ENCODE measurements at places on chromosomes 6 and 20.

DNA sequence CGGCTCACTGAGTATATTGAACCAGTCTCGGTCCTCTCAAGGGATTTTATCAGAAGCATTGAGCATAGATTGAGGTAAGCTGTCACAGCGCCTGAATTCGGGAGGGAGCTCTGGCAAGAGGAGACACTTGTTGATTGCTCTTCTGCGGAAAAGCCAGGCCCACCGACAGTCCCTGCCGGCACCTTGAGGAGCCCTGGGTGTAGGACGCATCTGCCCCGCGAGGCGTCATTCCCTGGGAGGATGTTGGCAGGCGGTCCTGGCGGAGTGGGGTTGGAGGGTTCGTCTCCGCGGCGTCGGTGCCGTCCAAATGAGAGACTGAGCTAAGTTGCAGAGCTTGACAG is 843 bp downstream of the FBXO9 start:
- peak; percentile 22 for DNase-seq

DNA sequence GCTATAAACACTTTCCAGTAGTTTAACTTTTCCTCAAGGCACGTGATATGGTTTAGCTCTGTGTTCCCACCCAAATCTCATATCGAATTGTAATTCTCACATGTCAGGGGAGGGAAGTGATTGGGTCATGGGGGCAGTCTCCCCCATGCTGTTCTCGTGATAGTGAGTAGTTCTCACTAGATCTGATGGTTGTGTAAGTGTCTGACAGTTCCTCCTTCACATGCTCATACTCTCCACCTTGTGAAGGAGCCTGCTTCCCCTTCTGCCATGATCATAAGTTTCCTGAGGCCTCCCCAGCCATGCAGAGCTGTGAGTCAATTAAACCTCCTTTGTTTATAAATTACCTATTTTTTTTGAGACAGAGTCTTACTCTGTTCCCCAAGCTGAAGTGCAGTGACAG is 127.9 kb downstream of the DTNBP1 start:
- DNase-seq: no peak

DNA sequence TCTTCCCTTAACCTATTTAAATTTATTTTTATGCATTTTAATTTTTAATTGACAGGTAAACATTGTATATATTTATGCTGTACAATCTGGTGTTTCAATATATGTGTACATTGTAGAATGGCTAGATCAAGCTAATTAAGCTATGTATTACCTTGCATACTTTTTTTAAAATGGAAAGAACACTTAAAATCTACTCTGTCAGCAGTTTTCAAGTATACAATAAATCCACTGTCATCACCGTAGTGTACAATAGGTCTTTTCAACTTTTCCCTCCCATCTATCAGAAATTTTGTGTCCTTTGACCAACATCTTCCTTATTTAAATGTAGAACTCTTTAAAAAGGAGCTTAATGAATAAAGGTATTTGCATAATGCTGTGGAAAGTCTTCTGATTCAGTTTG is 27.6 kb downstream of the RPS12 start:
- DNase-seq: no peak

DNA sequence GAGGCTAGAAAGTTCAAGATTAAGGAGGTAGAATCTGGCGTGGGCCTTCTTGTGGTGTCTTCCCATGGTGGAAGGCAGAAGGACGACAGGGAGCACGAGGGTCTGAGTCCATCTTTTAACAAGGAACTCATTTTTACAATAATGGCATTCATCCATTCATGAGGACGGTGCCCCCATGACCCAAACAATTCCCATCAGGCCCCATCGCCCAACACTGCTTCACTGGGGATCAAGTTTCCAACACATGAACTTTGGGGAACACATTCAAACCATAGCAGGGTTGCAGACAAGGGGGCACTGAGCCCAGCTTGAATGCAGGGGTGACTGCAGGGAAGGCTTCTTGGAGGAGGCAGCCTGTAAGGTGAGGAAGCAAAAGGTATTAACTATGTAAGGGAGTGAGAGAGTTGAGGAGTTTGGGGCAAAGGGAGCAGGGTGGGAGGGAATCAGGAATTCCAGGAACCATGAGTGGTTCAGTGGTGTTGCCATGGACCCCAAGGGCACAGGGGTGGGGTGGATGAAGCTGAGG is 5.5 kb downstream of the RAB44 start:
- DNase-seq: no peak

DNA sequence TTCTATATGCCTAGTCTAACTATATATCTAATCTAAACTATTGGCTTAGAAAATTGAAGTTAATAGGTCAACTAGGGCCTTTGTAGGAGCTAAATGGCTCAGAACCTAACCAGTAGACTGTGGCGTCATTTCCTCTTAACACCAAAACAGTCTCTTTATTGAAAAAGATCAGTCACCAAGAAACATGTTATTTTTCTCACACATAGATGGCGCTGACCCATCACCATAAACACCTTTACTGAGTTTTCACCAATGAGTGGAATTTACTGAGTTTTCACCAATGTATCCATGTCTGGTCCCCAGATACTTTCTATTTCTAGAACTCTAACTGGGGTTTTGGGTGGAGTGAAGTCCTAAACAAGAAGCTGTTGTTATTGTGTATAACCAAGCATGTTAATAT is 636.0 kb downstream of the BCKDHB start:
- peak; percentile 27 for DNase-seq

GRCh38 chr6:40344566-40345167 is 242.5 kb downstream of the LRFN2 start:
- DNase-seq: no peak

DNA sequence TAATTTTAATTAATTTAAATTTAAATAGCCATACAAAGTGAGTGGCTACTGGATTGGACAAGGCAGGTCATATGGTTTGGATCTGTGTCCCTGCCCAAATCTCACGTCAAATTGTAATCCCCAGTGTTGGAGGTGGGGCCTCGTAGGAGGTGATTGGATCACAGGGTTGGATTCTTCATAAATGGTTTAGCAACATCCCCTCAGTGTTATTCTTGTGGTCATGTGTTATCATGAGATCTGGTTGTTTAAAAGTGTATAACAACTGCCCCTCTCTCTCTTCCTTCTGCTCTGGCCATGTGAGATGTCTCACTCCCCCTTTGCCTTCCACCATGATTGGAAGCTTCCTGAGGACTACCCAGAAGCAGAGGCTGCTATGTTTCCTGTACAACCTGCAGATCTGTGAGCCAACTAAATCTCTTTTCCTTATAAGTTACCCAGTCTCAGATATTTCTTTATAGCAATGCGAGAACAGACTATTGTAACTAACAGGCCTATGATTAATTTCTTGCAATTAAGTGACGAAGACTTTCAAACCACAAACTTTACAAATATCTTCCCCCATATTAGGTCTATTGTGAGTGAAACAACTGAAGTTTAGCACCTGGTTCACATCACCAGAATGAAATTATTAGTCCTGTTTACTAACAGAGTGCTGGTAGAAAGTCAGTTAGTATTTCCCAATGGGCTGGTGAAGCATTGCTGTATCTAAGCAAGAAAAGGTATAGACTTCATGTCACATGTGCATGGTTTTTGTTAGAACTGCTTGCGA is 60.0 kb upstream of the TNFAIP3 start:
- DNase-seq: no peak

GRCh38 chr6:89793586-89793985 is 26.0 kb downstream of the MDN1 start:
- DNase-seq: no peak

- peak; percentile 28 for DNase-seq
Observed at GRCh38 chr6:32439602-32440214, at the start of gene HLA-DRA. TSS of gene HLA-DRA (plus strand) at chr6:32439887. CDS start at chr6:32439951, 64 bp downstream.

DNA sequence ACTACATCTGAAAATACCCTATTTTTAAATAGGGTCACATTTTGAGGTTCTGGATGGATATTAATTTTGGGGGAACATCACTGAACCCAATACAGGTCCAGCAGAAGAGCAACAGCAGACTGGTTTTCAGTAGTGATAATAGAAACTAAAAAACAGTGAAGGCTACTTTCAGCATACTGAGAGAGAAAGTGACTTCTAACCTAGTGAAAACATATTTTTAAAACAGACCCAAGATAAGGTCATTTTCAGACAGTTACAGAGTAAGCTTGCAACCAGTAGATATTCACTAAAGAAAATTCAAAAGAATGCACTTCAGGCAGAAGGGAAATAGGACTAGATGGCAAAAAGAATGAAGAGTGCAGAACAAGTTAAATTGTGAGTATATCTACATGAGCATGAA is 42.0 kb upstream of the TMEM244 start:
- no peak for DNase-seq

DNA sequence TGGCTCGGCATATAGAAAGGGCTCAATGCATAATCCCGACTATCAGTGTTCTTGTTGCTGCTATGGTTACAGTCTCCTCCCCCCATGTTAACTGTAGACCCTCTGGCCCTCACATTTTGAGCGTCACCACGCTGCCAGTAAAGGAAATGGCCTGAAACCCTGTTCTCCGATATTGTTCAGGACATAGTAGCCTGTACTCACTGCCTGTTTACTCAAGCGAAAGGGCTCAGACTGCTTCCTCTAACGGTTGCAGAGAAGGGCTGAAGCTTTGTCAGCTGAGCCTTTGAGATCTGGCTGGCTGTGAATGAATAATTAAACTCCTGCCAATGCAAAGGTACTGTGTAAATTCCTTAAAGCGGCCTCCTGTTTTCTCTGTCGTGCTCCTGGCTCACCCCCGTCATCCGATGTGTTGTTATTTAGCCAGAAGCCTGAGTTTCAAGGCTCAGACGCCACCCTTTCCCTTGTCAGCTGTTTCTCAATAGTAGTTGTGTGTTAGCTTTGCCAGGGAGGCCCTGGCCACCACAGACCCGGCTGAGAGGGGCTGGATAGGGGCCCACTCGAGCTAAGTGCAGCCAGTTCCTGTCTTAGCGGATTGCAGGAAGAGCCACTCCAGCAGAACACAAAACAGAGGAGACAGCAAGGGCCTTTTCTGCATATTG is 31.2 kb upstream of the RALGAPA2 start:
- no peak for DNase-seq

GRCh38 chr6:71124340-71124739 is 164.3 kb upstream of the OGFRL1 start:
- no peak for DNase-seq

DNA sequence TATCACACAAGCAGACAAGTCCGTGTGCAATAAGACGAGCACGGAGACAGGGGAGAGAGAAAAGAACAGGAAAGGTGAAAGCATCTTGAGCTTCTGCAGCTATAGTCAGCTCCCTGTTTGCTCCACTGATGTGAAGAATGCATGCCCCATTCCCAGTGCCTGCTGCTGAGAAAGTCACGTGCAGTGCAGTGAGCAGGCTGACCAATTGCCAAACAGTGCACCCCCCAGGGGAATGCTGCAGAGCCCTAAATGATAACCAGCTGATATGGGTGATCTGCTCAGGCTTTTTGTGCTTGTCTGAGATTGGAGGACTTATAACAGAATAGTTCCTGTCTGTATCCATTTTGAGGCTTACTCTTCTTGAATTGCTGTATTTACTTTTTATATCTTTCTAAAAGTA is 121.5 kb downstream of the PACRG start:
- no peak for DNase-seq

Data from kidney glomerular epithelial cell (primary cell).